GM23338 (cell line): ENCODE measurements at places on chromosomes 7 and 10. TPM values are rescaled to one million over a fixed set of nuclear protein-coding genes. Genes with fewer than 3 reads are reported as not detected.

DNA sequence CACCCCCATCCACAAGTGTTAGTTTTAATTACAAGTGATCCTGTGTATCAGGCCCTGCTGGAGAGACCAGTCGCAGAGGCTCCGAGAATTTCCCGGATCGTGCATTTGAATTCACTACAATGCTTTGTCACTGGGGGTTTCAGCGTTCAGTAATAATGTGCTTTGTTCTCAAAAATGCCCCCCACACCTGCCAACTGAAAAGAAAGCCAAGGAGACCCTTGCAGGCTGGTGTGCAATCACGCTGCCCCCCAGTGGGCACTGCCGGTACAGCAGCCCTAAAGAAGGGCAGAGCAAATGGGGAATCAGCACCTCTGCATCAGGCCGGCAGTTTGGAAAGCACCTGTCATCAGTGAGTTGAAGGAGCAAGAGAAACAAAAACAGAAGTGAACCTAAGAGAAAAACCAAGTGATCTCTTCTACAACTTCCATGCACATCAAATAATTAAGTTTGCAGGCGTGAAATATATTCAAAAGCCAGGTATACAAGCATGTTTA lies 177.6 kb downstream of the PARD3 start:
- peaks cover 25% of the 10 kb centered on the region for H3K4me1 ChIP-seq
- peak; percentile 81 for DNase-seq
- no peak overlapping the region for H3K4me3 ChIP-seq
- no peaks in the 10 kb centered on the region for H3K27me3 ChIP-seq
- no peak overlapping the region for H3K27ac ChIP-seq

GRID2IP gene
- total RNA-seq = 1.5 TPM in 2 replicates

GRCh38 chr10:36224431-36224985 lies 582.4 kb upstream of the FZD8 start:
- no peak overlapping the region for H3K27ac ChIP-seq
- no peaks in the 10 kb centered on the region for H3K36me3 ChIP-seq
- no peak for DNase-seq
- H3K4me3 ChIP-seq = no peak overlapping the region

DNA sequence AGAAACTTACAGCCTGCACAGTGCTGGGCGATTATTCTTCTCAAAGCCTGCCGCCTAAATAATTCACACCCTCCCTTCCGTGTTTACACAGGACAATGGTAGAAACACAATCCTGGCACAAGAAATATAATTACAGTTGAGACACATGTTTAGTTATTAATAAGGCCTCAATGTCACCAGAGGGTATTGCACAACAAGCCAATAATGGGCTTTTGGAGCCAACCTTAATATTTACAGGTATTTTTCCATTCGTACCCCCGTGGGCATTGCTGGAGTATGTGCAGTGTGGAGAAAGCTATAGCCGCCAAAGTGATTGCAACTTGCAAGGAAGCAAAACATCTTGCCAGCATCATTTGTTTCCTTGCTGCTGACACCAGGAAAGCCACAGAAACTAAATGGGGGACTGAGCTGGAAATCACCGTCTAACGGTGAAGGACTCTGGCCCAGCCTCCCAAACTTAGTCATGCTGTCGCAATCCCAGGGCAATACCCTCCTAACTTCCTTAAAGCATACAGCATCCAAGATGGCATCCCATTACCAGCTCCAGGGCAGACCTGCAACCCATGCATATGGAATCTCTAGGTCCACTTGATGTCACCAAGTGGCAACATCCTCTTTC lies 8.6 kb downstream of the CALN1 start:
- H3K36me3 ChIP-seq = no peaks in the 10 kb centered on the region
- H3K27ac ChIP-seq = no peak overlapping the region
- no peaks in the 10 kb centered on the region for H3K4me1 ChIP-seq
- no peak for DNase-seq

DNA sequence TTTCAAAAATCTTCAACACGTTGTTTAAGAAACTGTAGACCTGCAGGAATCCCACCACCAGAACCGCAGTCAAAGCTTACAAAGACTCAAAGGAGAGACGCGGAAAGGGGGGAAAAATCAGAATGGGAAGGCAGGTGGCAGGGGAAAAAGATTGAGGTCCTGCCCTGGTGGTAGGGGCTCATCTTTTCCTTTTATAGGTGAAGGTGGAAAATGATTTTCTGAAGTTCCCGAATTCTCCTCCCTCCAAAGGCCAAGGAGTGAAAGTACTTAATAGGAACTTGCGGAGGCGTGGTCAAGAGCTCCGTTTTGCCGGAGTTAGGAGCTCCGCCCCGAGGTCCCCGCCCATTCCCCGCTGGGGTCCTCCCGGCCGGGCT lies 724 bp downstream of the BBIP1 start:
- DNase-seq = peak; percentile 99
- peaks cover 16% of the 10 kb centered on the region for H3K4me1 ChIP-seq
- no peaks in the 10 kb centered on the region for H3K27me3 ChIP-seq
- H3K27ac ChIP-seq = peak overlapping the region; percentile 95
- H3K36me3 ChIP-seq = no peaks in the 10 kb centered on the region
- peak overlapping the region; percentile 65 for H3K4me3 ChIP-seq
